ENCODE measurements at places on chromosomes 12 and 14. TPM values are rescaled to one million over a fixed set of nuclear protein-coding genes. Genes with fewer than 3 reads are reported as not detected.
A peak's percentile ranks its signal among the peaks of the same experiment; 100 is the strongest.

GRCh38 chr12:49539406-49540228 is 787 bp downstream of the KCNH3 start:
- H3K4me3 ChIP-seq: no peak overlapping the region
- no peaks in the 10 kb centered on the region for H3K4me1 ChIP-seq
- no peaks in the 10 kb centered on the region for H3K36me3 ChIP-seq
- no peak for DNase-seq

Gene CEBPE
- 0.33 TPM for total RNA-seq

Gene DDHD1
- total RNA-seq: 29.8 TPM

GRCh38 chr12:124532331-124532750 is 35.1 kb downstream of the NCOR2 start:
- DNase-seq: no peak
- no peaks in the 10 kb centered on the region for H3K27me3 ChIP-seq
- H3K4me1 ChIP-seq: no peaks in the 10 kb centered on the region
- no peaks in the 10 kb centered on the region for H3K36me3 ChIP-seq

- H3K4me1 ChIP-seq: no peaks in the 10 kb centered on the region
- no peak overlapping the region for H3K4me3 ChIP-seq
- H3K27ac ChIP-seq: no peak overlapping the region
- H3K27me3 ChIP-seq: no peaks in the 10 kb centered on the region
- no peak for DNase-seq
- H3K36me3 ChIP-seq: no peaks in the 10 kb centered on the region
Observed at GRCh38 chr14:32734261-32734660, 204.4 kb upstream of the NPAS3 start.

DNA sequence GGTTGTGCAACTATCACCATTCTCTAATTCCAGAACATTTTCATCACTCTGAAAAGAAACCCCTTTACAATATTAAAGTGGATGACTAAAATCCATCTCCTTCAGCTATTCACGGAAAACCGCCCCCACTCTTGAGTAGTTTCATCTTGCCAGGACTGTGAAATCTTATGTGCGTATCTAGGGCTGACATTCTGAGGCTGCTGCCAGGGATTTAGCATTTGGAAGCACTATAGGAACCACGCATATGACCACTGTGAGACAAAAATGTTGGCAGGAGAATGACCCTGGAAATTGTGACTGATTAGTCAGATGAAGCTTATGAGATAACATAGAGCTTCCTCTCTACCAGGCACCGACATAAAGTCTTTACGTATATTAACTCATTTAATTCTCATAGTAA is 305.2 kb upstream of the PDE3A start:
- DNase-seq: no peak
- no peak overlapping the region for H3K4me3 ChIP-seq
- H3K27me3 ChIP-seq: no peaks in the 10 kb centered on the region
- no peak overlapping the region for H3K27ac ChIP-seq

DNA sequence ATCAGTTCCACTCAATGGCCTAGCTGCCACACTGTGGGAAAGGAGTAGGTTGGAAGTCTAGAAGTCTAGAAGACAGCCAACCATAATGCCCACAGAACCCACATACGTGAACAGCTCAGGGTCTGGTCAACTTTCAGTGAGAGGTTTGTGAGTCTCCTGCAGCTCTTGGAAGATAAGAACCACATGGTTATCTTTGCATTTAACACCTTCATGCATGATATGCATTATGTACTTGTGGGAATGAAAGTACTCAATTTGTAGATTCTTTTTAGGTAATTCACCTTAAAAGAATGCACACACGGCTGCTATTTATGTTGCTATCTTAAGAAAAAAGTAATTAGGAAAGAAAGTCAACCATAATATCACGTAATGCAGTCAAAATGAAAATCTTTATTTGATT is 126.7 kb downstream of the ESRRB start:
- no peaks in the 10 kb centered on the region for H3K27me3 ChIP-seq
- H3K4me1 ChIP-seq: no peaks in the 10 kb centered on the region
- DNase-seq: no peak
- no peak overlapping the region for H3K4me3 ChIP-seq
- no peaks in the 10 kb centered on the region for H3K36me3 ChIP-seq

Gene TTC9
- 2.9 TPM for total RNA-seq

- no peaks in the 10 kb centered on the region for H3K27me3 ChIP-seq
- H3K27ac ChIP-seq: no peak overlapping the region
- no peaks in the 10 kb centered on the region for H3K4me1 ChIP-seq
- no peak overlapping the region for H3K4me3 ChIP-seq
- no peaks in the 10 kb centered on the region for H3K36me3 ChIP-seq
- no peak for DNase-seq
Observed at GRCh38 chr14:80150301-80150700, 61.0 kb downstream of the DIO2 start.

GRCh38 chr12:132464820-132465219 is 25.1 kb upstream of the FBRSL1 start:
- H3K4me3 ChIP-seq: no peak overlapping the region
- no peaks in the 10 kb centered on the region for H3K27me3 ChIP-seq
- no peaks in the 10 kb centered on the region for H3K36me3 ChIP-seq
- no peaks in the 10 kb centered on the region for H3K4me1 ChIP-seq

- no peaks in the 10 kb centered on the region for H3K36me3 ChIP-seq
- H3K27me3 ChIP-seq: no peaks in the 10 kb centered on the region
- no peak for DNase-seq
- H3K4me3 ChIP-seq: no peak overlapping the region
Observed at GRCh38 chr14:98234208-98234607, 1037.8 kb downstream of the BCL11B start.

Gene NUDT4
- 101 TPM for total RNA-seq

DNA sequence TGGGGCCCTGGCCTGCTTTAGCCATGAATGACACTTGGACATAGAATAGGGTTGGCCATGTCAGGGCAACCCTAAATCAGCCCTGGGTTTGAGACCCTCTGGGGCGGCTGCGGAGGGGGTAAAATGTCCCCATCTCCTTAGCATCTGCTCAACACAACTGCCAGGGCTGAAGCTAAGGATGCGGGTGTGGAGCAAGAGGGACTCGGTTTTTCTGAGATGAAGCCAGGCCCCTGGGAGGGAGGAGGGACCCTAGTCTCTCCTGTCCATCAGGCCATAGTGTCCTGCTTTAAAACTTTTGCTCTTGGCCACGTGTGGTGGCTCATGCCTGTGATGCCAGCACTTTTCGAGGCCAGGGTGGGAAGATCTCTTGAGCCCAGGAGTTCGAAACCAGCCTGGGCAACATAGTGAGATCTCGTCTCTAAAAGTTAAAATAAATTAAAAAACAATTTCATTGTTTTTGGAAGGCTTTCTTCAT is 778 bp upstream of the C1R start:
- no peak overlapping the region for H3K4me3 ChIP-seq
- no peak overlapping the region for H3K27ac ChIP-seq
- no peaks in the 10 kb centered on the region for H3K27me3 ChIP-seq
- DNase-seq: no peak
- peaks cover 2% of the 10 kb centered on the region for H3K36me3 ChIP-seq

Gene CCDC177
- not detected for total RNA-seq

- peaks cover 4% of the 10 kb centered on the region for H3K36me3 ChIP-seq
- H3K4me3 ChIP-seq: no peak overlapping the region
- H3K27me3 ChIP-seq: no peaks in the 10 kb centered on the region
- no peaks in the 10 kb centered on the region for H3K4me1 ChIP-seq
- no peak overlapping the region for H3K27ac ChIP-seq
Observed at GRCh38 chr12:43730283-43730682, 28.3 kb downstream of the PUS7L start.

Gene ZFHX2
- total RNA-seq: 1.5 TPM

- H3K4me1 ChIP-seq: no peaks in the 10 kb centered on the region
- H3K27ac ChIP-seq: no peak overlapping the region
- no peaks in the 10 kb centered on the region for H3K36me3 ChIP-seq
- H3K4me3 ChIP-seq: no peak overlapping the region
- DNase-seq: no peak
Observed at GRCh38 chr12:90122681-90123080, 414.0 kb upstream of the ATP2B1 start.

Gene OR10P1
- not detected for total RNA-seq

- no peak for DNase-seq
- H3K4me3 ChIP-seq: no peak overlapping the region
- H3K36me3 ChIP-seq: no peaks in the 10 kb centered on the region
- no peaks in the 10 kb centered on the region for H3K27me3 ChIP-seq
- H3K27ac ChIP-seq: no peak overlapping the region
- no peaks in the 10 kb centered on the region for H3K4me1 ChIP-seq
Observed at GRCh38 chr14:57171363-57171762, 97.3 kb downstream of the EXOC5 start.

Gene HIF1A
- 164 TPM for total RNA-seq

GRCh38 chr12:112418608-112419296 is at the start of gene PTPN11:
TSS of gene PTPN11 (plus strand) at chr12:112418947. CDS start at chr12:112419112, 165 bp downstream.
- DNase-seq: peak; percentile 97
- H3K4me3 ChIP-seq: peak within 1 kb of the TSS; percentile 68
- H3K4me1 ChIP-seq: peaks cover 1% of the 10 kb centered on the region
- peak within 1 kb of the TSS; percentile 96 for H3K27ac ChIP-seq
- no peaks in the 10 kb centered on the region for H3K27me3 ChIP-seq

DNA sequence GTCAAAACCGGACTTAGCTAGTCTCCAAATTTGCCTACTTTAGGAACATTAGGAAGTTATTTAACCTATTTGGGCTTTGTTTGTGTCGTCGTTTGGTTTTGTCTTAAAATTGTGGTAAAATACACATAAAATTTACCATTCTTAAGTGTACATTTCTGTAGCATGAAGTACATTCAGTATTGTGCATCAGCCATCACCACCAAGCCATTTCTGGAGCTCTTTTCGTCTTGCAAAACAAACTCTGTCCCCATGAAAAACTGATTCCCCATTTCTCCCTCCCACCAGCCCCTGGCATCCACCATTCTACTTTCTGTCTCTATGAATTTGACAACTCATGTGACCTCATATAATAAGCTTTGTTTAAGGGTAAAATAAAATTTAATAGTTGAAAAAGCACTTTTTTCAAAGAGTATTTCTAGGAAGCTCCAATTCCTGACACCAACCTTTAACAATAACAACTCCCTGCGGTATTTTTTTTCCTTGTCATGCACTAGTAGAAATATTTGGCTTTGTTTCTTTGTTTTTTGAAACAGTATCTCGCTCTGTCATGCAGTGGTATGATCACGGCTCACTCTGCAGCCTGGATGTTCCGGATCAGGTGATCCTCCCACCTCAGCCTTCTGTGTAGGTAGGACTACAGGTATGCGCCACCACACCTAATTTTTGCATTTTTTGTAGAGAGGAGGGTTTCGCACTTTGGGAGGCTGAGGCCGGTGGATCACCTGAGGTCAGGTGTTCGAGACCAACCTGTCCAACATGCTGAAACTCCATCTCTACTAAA is 3.6 kb upstream of the UBC start:
- peak; percentile 28 for DNase-seq
- H3K4me1 ChIP-seq: peaks cover 2% of the 10 kb centered on the region
- no peaks in the 10 kb centered on the region for H3K27me3 ChIP-seq
- H3K27ac ChIP-seq: peak overlapping the region; percentile 79

DNA sequence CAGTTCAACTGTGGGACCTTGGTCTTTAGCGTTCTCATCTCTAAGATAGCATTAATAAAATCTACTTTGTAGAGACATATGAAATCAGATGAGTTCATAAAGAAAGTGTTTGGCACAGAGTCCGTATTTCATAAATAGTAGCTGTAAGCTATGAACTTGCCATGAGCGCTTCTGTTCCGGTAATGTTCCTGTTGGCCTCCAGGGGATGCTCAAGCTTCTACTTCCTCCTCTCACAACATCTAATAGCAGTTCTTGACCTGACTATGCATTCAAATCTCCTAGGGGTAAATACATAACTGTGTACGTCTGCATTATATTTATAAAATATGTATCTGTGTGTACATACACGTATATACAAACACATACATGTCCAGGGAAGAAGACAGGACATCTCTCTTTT is 288.2 kb upstream of the TMPO start:
- no peaks in the 10 kb centered on the region for H3K4me1 ChIP-seq
- no peaks in the 10 kb centered on the region for H3K27me3 ChIP-seq
- no peak overlapping the region for H3K27ac ChIP-seq
- no peaks in the 10 kb centered on the region for H3K36me3 ChIP-seq

DNA sequence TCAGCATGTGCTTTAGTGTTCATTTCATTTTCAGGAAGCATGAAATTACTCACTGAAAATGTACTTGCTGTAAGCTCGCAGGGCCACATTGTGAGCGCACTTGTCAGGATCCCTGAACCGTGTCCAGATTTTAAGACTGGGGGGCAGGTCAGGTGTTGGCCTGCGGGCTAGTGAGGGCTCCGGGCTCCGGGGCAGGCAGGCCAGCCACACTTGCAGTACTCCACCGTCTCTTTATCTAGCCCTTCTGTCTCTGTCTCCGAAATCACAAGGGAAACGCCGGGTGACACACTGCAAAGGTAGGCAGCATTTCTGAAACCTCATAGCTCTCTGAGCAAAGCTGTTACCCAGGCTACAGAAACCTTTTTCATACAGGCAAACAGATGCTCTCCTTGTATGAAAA is 98.7 kb downstream of the EML1 start:
- no peak overlapping the region for H3K4me3 ChIP-seq
- no peaks in the 10 kb centered on the region for H3K4me1 ChIP-seq
- no peak overlapping the region for H3K27ac ChIP-seq
- H3K36me3 ChIP-seq: no peaks in the 10 kb centered on the region
- no peaks in the 10 kb centered on the region for H3K27me3 ChIP-seq

Gene SPX
- total RNA-seq: not detected

DNA sequence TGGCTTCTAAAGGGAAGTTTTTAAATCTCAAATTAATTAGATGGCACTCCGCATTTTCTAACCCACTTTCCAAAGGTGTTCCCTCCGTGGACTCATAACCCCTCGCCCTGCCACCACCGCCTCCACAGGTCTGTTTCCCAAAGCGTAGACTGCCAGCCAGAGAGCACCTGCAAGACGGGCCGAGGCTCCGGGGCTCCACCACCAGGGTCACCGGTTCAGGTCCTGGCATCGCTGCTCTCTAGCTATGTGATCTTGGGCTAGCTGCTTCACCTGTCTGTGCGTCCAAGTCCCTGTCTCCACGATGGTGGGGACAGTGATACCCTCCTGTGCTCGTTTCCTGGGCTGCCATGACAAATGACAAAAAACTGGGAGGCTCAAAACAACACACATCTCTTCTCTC is 11.5 kb downstream of the RIMBP2 start:
- no peak overlapping the region for H3K4me3 ChIP-seq
- H3K27me3 ChIP-seq: no peaks in the 10 kb centered on the region
- no peak overlapping the region for H3K27ac ChIP-seq

Gene MANSC4
- not detected for total RNA-seq

Gene GSG1
- total RNA-seq: not detected

Gene PGF
- total RNA-seq: 33.7 TPM

- no peak overlapping the region for H3K4me3 ChIP-seq
- H3K27ac ChIP-seq: no peak overlapping the region
- no peaks in the 10 kb centered on the region for H3K4me1 ChIP-seq
- DNase-seq: peak; percentile 59
- no peaks in the 10 kb centered on the region for H3K36me3 ChIP-seq
Observed at GRCh38 chr12:109765446-109765810, 51.8 kb downstream of the FAM222A start.

All from aorta (tissue), 5 donors.